ENCODE measurements at places on chromosomes 3 and 15.

DNA sequence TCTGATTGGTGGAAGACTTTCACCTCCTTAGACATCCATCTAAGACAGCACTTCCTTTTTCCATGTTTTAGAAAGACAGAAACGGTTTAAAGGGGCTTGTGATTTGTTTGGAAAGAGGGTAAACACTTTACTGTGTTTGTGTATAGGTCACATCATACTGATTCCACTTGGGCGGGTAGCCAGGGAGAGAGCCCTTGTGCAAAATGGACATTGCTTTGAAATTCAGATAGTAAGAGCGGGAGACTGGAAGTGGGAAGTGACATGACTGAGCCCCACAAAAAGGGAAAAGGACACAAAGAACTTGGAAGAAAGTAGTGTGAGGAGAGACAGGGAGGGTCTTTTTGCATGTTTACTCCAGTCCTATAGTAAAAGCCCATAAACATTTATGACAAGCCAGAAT is 195.6 kb upstream of the CNTN4 start:
- DNase-seq = no peak

DNA sequence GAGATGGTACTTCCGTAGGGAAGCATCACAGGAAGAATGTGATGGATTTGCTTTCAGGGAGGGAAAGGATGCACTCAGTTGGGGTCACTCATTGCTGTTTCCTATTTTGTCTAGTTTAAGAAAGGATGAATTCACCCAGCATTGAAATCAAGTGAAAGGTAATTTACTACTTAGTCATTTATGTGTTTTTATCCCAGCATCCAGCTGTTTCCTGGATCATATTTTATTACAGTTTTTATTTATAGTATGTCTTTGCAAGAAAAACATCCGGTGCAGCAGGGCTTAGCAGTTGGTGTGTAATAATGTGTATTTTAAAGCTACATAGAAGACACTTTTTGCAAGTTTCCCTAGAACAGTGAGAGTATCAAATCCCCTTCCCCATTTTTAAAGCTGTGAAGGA is 37.4 kb upstream of the GOLGA8B start:
- no peak for DNase-seq

GRCh38 chr15:52288051-52288942 is 7.3 kb downstream of the MYO5C start:
- DNase-seq = no peak

- no peak for DNase-seq
Measured at GRCh38 chr3:111812701-111813100, 46.4 kb upstream of the PHLDB2 start.

DNA sequence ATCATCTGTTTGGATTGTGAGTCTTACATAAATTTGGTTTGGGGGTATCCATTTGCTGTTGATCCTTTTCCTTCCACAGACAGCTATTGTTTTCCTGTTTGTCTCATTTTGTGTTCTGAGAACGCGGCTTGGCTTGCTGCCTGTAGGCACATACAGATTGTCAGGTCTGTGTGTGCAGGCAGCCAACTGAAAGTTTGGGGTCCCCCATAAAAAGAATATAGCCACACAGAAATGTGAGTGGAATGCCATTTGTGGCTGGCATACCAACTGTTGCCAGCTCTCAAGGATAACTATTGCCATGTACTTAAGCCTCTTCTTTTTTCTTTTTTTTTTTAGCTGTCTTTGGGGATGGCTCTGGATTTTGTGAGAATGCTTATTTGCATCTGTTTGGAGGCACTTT is 1308.0 kb downstream of the ROBO1 start:
- no peak for DNase-seq

- no peak for DNase-seq
Measured at GRCh38 chr3:32399030-32399620, 7.5 kb downstream of the CMTM7 start.

DNA sequence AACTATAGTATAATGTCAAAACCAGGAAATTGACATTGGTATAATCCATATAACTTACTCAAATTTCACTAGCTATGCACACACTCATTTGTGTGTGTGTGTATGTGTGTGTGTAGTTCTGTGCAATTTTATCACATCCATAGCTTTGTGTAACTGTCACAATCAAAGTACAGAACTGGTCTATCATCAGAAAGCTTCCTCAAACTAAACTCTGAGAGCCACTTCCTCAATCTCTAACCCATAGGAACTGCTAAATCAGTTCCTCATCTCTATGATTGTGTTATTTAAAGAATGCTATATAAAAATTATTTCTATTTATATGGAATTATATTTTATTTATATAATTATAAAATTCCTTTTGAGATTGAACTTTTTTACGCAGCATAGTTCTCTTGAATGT is 18.1 kb downstream of the LNP1 start:
- DNase-seq = no peak

DNA sequence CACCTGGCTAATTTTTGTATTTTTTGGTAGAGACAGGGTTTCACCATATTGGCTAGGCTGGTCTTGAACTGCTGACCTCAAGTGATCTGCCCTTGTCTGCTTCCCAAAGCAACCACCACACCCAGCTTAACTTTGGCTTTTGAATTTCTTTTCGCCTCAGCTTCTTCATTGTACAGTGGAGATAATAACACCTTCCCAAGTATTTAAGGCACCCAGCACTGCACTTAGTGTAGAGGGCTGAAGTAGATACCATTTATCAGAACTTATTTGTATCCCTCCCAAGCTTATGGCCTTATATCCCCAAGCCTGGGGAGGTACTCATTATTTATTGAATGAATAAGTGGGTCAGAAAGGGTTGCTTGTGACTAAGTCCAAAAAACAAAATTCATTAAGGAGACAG is 2.3 kb downstream of the SQOR start:
- no peak for DNase-seq

GRCh38 chr3:72836923-72837322 is 11.3 kb downstream of the SHQ1 start:
- DNase-seq = no peak

DNA sequence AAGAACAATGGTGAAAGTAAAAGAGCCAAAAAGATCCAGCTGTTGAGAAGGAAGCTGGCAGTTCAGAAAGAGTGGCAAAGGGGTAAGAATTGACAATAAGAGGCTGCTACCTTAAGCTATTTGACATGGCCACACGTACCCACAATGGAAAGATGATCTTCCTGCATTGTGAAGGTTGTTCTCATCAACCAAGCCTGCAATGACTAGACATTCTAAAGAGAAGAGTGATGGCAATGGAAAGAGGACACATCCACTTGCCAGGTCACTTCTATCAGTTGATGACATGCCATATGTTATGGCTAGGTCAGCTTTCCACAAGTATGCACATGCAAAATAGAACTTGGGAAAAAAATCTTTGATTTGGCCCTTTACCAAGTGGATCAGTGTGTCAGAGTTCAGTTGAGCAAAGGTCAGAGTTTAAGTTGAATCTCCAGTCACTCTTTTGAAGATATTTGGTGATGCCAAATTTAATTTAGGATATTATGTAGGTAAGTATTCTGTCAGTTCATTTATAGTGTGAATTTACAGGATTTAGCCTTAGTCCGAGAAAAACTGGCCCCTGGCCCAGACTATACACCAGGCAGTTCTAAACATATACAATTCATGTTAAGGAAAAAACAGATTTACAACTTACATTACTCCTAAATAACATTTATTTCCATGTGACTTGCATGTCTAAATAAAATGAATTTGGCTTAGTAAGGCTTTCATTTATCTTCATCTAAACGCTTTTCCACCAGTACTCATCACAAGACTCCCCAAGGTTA is 104.9 kb upstream of the FLNB start:
- DNase-seq = no peak

- no peak for DNase-seq
Measured at GRCh38 chr15:70113304-70113700, 15.6 kb upstream of the TLE3 start.

DNA sequence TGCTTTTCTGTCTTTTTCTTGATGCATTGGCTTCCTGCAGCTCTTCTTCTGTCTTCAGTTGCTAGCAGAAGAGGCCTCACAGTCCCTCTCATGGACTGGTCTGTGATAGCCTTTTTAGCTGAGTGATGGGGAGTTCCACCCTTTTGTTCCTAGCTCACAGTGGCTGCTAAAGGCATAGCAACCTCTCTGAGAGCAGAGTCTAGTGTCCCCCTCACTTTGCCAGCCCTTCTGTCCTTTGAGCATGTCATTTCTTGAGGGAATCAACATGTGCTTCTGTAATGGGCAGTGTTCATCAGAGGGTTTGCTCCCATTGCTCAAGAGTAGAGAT is 44.4 kb downstream of the GAP43 start:
- no peak for DNase-seq

DNA sequence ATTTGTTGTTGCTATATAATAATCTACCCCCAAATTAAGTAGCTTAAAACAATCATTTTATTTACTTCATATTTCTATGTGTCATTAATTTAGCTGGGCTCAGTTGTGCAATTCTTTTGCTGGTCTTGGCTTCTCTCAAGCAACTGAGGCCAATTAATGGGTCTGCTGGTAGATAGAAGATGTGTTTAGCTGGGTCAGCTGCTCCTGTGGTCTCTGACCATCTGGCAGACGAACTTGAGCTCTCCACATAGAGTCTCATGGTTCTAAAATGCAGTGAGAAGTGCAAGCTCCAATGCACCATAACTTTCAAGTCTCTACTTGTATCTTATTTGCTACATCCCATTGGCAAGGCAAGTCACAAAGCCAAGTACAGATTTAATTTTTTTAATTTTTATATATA is 515.6 kb downstream of the ZIC1 start:
- no peak for DNase-seq

GRCh38 chr15:69763831-69764230 is 311.2 kb downstream of the RPLP1 start:
- no peak for DNase-seq

DNA sequence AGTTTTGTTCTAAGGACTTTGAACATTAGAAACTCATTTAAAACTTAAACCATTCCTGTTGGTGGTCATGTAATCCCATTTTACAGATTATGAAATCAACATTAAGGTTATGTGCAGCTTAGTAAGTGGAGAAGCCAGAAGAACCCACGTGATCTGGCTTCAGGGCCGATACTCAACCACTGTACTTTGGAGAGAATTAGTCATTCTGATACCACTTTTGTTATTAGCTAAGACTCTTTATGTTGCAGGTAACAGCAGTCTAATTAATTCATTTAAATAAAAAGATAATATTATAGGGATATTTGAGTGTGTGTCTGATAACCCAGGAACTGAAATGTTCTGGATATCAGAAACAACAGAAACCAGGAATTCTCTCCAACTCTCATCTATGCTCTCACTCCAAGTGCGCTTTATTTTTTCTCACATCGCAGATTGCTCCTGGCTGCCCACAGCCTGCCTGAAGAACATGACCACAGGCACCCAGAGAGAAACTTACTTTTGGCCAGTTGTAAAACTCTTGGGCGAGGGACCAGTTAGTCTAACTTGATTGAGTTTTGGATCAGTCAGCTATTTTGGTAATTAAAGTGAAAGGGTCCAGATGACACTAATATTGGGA is 25.2 kb downstream of the UBE2E1 start:
- no peak for DNase-seq

- no peak for DNase-seq
Measured at GRCh38 chr15:97234851-97235610, 725.5 kb upstream of the ARRDC4 start.

DNA sequence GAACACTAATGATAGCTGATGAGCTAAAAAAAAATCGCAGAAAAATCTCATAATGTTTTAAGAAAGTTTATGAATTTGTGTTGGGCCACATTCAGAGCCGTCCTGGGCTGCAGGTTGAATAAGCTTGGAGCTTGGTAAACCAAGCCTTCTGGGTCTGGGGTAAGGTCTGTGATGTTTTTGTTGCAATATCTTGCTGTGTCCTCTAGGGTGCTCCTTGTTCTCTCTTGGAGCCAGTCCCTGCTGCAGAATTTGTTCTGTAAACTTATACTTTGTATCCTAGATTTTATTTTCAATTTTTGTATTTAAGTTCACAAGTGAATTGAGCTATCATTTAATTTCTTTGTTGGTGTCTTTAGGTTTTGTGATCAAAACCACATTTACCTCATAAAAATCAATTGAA is 143.7 kb downstream of the NR1D2 start:
- no peak for DNase-seq

DNA sequence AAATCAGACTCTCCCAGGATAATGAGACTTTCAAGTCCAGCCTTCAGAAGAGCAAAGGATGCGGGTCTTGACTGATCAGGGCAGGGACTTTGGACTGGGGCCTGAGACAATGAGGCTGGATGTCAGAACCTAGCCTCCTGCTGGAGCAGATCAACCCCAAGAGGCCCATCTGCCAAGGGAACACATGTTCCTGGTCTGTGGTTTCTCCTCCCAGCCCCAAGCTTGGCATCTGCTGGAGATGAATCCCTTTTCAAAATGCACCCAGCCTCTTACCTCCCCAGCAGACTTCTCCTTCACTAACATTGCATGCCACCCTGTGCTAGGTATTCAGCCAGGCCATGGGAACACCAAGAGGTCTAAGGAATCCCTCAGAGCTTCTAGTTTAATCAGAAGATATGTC is 43.7 kb upstream of the MFGE8 start:
- DNase-seq = no peak

GRCh38 chr3:191290311-191291025 is 38.7 kb upstream of the CCDC50 start:
- no peak for DNase-seq

DNA sequence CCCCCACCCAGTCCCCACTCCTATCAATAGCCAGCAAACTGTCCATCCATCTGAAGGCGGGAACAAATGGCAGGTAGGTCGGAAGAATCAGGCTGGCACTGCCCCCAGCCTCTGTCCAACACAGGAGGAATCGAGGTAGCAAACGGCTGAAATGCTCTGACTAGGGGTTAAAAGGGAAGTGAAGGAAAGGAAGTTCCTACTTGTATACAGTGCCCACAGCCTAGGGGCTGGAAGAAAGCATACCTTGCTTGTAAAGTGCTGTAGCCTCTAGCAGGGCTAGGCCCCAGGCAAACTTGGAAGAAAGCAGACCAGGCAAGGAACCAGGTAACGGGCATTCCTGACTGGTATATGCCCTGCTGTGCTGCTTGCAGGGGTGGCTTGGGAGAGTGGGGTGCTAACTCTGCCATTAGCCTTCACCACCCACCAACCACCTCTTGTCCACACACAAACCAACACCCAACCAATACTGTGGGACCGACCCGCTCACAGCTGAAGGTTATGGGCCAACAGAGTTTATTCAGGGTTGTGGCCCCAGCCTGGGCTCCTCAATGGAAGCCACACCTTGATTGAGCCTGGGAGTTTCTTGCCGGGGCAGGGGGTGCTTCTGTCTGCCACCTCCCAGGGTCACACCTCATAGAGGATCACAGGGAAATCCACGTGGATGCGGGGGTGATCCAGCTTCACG is 2.4 kb downstream of the TUSC2 start:
- no peak for DNase-seq

- no peak for DNase-seq
Measured at GRCh38 chr15:77783636-77784035, 150.9 kb upstream of the LINGO1 start.

DNA sequence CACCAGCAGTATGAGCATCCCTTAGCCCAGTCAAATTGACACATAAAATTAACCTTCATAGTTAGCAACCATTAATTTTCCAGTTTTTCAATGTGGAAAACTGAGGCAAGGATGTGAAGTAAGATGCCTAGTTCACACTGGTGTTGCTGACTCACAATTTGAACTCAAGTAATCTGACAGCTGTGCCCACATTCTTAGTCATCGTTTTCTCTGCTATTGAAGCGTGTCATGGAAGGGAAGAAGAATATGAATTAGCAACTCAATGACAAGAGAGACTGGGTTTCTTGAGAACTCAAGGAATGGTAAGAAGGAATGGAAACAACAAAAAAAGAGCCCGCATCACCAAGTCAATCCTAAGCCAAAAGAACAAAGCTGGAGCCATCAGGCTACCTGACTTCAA is 261.4 kb downstream of the EPHA3 start:
- no peak for DNase-seq

GRCh38 chr15:81502439-81502838 is 128.4 kb upstream of the TMC3 start:
- no peak for DNase-seq

- no peak for DNase-seq
Measured at GRCh38 chr3:130932979-130933378, 39.1 kb downstream of the ATP2C1 start.

Data from stimulated activated CD4-positive, alpha-beta T cell treated with anti-CD3 and anti-CD28 coated beads, Interleukin-2, amount 100 ng/mL, for 4 hours (primary cell).